Breast epithelium (tissue), 4 donors: ENCODE measurements at places on chromosomes 2 and 18.

DNA sequence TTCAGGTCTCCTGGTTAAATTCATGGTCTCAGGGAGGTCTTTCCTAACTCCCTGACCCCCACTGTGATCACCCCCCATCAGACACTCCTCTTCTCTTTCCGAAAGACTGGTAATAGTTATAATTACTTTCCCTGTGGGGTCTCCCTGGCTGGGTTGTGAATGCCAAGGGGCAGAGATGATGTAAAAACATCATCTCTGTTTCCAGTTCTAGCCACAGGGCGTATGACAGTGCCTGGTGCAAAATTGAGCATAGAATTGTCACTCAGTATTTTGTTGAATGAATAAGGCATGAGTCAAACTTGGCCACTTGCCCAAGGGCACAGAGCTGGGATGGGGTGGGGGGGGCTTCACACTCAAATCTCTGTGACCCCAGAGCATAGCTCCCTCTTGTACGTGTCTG is 65.2 kb downstream of the LTBP1 start:
- H3K36me3 ChIP-seq: no peaks in the 10 kb centered on the region
- no peaks in the 10 kb centered on the region for H3K4me1 ChIP-seq
- H3K27ac ChIP-seq: no peak overlapping the region

GRCh38 chr2:105082107-105082506 is 44.2 kb downstream of the MRPS9 start:
- H3K27ac ChIP-seq: no peak overlapping the region
- no peaks in the 10 kb centered on the region for H3K27me3 ChIP-seq
- no peak for DNase-seq
- no peaks in the 10 kb centered on the region for H3K36me3 ChIP-seq
- no peaks in the 10 kb centered on the region for H3K4me1 ChIP-seq

DNA sequence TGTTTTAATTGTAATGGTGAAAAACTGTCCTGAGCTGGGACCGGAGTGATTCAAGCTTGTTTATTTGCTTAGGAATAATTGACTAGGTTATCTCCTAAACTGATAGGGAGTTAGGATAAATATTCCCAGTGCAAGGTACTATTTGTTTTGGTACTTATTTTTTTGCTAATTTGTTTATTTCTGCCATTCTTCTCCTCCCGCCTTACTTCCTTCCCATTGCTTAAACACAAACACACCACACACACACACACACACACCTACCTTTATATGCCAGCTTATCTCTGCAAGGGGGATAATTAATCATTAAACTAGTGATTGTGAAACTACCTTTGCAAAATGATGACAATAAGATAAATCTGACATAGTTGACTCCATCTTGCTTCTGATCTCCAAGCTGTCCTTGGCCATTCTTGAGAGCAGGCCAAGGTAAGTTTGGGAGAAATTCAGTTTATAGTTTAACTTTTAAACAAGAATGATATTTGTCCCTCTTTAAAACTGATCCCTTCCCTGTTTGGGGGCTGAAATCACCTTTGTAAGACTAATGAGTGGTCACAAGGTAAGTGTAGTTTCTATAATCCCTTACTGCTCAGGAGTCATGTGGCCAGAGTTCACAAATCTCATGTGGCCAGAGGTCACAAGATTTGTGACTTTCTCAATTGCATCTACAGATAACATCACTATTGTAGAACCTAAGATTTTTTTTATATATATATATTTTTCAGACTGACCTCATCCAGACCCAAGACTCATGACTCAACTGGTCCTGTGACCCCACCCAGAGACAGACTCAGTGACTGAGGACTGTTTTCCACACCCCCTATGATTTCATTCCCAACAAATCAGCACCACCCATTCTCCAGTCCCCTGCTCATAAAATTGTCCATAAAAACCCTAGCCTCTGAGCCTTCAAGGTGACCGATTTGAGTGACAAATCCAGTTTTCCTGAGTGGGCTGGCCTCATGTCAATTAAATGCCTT is 83.1 kb upstream of the LRRTM4 start:
- no peak overlapping the region for H3K4me3 ChIP-seq
- H3K27me3 ChIP-seq: no peaks in the 10 kb centered on the region
- no peaks in the 10 kb centered on the region for H3K4me1 ChIP-seq
- DNase-seq: no peak
- H3K27ac ChIP-seq: no peak overlapping the region

GRCh38 chr2:199317646-199318045 is 140.1 kb downstream of the SATB2 start:
- H3K27me3 ChIP-seq: no peaks in the 10 kb centered on the region
- no peak overlapping the region for H3K4me3 ChIP-seq
- no peak overlapping the region for H3K27ac ChIP-seq
- H3K36me3 ChIP-seq: no peaks in the 10 kb centered on the region
- no peaks in the 10 kb centered on the region for H3K4me1 ChIP-seq
- DNase-seq: no peak

- H3K4me3 ChIP-seq: no peak overlapping the region
- no peak for DNase-seq
- H3K27ac ChIP-seq: no peak overlapping the region
- H3K4me1 ChIP-seq: no peaks in the 10 kb centered on the region
- no peaks in the 10 kb centered on the region for H3K27me3 ChIP-seq
Measured at GRCh38 chr2:100408941-100409340, 8.5 kb downstream of the CHST10 start.
